ENCODE measurements at places on chromosomes 12 and 14.

DNA sequence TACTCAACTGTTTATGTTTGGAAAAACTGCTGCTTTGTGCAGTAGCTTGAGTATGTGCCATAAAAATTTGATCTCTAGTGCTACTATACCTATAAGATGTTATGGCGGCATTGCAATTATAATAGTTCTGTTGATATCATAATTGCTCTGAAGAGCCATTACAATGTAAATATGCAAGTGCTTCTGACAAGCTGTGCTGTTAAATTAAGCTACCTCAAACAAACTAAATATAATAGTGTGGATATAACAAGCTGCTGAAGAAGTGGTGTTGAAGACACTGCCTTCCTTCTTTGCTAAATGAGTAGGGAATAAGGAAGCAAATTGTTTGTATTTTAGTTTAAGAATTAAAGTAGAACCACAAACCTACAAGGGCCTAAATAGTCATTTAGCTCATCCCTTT lies 301.0 kb upstream of the MIS18BP1 start:
- DNase-seq = no peak

DNA sequence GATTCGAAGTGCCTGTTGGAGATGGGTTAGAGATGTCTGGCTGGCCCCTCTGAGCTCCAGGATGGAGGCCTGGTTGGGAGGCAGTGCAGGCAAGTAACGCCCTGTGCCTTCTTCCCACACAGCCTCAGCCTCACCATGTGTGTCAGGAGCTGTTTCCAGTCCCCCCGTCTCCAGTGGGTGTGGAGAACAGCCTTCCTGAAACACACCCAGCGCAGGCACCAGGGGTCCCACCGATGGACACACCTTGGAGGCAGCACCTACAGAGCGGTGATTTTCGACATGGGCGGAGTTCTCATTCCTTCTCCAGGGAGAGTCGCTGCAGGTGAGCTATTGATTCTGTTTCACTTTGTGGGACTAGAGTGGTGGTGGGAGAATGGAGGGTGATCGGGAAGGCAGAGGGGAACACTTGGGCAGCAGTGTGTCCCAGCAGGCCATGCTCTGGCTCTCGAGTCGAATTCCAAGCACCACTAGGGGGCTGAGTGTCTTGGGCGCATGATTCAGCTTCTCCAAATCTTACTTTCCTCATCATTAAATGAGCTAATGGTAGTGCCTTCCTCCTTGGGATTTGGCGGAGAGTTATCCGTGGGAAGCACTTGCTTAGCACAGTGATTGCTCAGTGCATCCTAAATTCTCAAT lies 6.8 kb downstream of the ACAD10 start:
- no peak for DNase-seq

DNA sequence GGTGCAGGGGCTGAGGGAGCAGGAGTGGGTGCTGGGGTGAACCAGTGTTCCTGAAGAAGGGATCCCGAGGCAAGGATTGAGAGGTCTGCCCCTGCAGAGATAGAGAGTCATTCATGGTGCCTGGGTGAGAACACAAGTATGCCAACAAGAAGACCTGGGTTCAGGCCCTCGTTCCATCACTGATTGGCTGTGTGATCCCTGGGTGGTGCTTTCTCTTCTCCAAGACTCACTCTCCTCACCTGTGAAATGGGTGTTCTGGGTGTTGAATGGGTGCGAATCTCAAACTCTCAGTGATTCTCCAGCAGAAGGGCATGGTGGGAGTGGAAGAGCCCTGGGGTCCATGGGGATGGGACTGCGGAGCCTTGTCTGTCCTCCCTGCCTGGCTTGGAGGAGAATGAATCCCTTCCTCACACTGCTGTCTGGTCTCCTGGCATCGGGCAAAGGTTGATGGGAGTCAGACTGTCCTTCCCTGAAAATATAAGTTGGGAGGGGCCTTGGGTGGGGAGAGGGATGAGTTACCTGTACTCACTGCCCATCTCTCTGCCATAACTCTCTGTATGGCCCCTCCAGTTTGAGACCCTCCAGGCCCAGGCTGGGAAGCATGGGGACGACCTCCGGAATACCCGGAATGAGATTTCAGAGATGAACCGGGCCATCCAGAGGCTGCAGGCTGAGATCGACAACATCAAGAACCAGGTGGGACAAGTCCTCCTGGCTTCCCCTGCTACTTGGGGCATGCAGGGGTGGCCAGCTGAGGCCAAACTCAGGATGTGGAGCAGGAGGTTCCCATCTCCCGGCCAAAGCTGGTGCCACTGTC lies 9.6 kb downstream of the KRT7 start:
- no peak for DNase-seq

DNA sequence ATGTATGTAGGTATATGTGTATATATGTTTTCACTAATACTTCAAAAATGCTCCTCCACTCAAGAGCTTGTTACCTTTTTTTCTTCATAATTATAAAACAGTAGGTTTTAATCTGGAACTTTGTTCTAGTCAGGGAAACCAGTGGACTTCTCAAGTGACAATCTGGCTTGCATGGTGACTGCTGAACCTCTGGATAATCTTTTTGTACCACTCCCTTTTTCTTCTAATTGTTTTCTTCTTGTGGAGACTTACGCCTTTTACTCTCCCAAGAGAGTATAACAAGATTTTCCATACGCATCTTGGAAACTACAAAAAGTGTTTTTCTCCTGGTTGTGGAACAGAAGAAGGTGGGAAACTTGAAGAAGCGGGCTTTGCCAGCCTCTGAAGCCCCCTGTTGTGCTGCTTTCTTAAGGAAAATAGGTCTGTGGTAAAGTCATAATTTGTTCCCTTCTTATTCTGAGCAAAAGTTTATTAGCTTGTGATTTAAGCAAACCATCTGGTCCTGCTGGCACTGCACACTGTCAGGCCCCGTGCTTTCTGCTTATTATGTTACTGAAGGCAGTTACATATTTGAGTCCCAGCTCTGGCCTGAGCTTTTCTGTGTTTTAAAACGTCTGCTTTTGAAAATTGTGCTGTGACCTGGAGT lies 291.8 kb downstream of the ERC1 start:
- no peak for DNase-seq

DNA sequence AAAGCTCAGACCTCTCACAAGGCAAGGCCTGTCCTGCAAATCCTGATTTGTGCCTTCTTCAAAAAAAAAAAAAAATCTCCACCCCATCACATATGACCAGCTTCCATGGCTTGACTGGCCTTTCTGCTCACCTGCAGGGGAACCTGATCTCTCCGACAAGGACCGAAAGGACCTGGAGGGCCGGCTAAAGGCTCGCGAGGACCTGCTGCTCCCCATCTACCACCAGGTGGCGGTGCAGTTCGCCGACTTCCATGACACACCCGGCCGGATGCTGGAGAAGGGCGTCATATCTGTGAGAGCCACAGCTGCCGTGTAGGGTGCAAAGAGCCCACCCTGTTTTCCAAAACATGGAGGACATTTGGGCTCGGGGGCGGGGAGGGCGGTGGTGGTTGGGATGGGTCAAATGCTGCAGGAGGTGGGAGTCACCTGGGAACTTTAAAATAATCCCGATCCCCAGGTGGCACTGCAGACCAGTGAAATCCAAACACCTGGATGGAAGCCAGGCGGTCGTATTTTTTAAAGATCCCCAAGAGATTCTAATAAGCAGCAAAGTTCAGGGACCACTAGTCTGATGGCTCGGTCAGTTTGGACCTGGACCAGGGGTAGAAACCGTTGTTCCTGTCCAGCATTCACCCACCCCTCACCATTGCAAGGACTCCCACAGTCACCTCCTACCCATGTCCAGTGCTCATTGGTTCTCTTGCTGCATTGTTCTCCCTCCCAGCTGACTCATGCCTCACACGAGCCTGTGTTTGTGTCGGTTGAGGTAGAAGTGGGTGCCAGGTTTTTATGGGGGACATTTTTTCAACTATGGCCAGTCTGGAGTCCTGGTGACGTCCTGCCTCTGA lies 44.8 kb downstream of the FOXN4 start:
- DNase-seq = no peak

DNA sequence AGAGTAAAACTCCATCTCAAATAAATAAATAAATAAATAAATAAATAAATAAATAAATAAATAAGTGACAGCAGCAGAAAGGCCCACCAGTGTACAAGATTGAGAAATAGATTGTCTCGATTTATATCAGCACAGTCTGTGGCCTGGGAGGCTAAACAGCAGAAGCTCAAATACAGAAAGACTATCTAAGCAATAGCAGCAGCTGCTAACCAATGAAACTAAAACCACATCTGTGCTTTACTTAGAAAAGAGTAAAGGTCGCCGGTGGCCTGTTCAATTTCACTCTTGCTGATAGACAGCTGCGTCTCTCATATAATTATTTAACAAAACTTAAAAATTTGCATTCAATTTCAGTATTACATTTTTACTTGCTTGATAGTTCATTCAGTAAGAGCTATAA lies 325.7 kb downstream of the CEP128 start:
- DNase-seq = no peak

DNA sequence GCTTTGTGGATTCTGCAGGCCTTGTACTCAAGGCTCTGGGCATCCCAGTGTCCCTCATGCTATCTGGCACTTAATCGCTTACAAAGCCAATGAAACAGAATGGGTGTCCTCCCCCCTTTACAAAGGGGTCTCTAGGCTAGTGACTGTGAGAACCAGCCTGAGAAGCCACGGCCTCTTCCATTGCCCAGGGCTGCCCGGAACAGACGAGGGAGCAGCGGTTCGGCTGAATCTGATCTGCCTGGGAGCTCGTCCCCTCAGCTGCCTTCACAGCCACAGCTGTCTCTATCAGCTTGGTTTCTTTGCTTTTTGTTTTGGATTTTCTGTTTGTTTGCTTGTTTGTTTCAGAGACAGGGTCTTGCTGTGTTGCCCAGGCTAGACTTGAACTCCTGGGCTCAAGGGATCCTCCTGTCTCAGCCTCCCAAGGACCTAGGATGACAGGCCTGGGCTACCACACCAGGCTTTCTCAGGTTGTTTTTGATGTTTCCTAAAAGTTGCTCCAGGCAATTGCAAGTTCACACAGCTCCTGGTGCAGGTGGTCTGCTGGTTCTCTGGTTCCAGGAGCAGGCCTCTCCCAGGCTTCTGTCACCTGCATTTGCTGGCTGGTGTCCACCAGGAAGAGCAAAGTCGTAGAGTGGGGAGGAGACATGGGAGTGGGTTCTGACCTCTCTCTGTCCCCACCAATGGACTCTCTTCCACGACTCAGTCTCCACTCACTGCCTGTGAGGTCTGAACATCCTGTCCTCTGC lies 10.9 kb upstream of the RIN3 start:
- DNase-seq = no peak

DNA sequence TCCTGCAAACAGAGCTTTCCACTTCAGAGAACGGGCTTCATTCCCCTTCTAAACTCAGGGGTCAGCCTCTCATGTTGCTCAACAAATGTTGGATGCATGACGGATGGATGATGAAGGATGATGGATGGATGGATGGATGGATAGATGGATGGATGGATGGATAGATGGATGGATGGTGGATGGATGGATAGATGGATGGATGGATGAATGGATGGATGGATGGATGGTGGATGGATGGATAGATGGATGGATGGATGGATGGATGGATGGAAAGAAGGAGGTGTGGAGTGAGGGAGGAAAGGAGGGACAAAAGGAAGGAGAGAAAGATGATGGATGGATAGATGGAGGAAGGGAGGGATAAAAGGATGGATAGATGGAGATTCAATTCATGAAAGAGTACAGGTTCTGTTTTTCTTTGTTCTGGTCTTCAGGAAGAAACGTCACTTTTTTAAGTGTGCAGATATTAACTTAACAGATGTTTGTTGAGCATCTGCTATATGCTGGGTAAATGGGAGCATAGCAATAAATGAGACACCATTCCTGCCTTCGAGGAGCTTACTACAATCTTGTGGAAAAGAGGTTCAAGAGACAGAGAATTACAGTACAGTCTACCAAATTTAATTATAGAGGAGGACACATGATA lies 41.7 kb upstream of the PRIMA1 start:
- no peak for DNase-seq

GRCh38 chr12:120712610-120713009 lies 2.4 kb downstream of the UNC119B start:
- no peak for DNase-seq

DNA sequence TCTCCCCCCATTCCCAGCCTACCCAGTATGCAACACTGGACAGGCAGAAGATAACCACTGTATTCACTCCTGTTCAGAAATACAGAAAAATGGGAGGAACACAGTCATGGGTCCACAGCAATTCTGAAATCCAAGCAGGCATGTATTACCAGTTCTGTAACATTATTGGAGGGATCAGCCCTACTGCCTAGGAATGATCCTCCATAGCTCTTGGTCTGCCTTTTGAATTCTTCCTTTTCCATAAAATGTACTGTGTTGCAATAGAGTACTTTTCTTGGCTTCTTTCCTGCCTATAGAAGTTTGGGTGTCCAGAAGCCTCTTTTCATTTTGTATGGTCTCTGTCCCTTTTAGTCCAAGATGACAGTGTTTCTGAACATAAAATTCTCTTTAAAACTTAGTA lies 46.5 kb downstream of the SPATS2 start:
- DNase-seq = no peak

GRCh38 chr12:56061982-56062381 lies 18.0 kb upstream of the ERBB3 start:
- DNase-seq = no peak

DNA sequence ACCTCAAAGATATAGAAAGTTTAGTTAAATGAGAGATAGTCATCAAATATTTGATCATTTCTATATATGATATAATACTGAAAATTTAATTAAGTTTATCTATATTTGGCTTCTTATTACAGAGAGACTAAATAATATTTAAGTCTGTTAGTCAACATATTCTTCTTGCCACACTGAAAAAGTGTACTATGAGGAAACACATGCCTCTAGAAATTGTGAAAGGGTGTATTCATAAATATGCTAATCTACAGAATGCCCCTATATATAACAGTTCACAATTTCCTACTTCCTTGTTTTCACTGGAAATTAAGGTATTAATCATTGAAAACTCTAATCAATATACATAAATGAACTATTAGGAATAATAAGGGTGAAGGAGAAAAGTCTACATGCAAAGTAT lies 31.4 kb upstream of the ETV6 start:
- DNase-seq = no peak

GRCh38 chr14:64292197-64292596 lies 2.0 kb downstream of the ESR2 start:
- no peak for DNase-seq

GRCh38 chr12:60489071-60489470 lies 893.2 kb downstream of the SLC16A7 start:
- no peak for DNase-seq

GRCh38 chr14:96681829-96682228 lies 115.4 kb upstream of the VRK1 start:
- DNase-seq = no peak

DNA sequence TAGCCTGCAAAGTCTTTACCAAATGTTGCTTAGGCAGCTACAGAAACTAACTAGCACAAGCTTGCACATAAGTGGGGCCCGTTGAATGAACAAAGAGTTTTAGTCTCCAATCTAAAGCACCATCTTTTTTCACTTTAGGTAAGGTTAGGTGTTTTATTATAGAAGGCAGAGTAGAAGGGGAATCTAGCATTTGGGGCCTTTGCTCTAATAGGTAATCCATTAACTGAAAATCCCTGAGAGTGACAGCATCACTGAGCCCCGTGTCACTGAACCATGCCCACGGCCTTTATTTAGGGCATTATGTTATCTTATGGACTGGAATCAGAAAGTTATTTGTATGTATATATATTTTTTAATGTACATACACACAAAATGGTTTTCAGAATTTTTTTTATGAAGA lies 25.1 kb downstream of the CPNE8 start:
- no peak for DNase-seq

GRCh38 chr12:125329239-125330102 lies 264.2 kb downstream of the AACS start:
- DNase-seq = no peak
